Cerebellar cortex (tissue), 1 donor: ENCODE measurements at places on chromosomes 11 and 22.
A peak's percentile ranks its signal among the peaks of the same experiment; 100 is the strongest.

- no peak for DNase-seq
These were observed 107.1 kb upstream of the DDI1 start for GRCh38 chr11:103929170-103929903.

DNA sequence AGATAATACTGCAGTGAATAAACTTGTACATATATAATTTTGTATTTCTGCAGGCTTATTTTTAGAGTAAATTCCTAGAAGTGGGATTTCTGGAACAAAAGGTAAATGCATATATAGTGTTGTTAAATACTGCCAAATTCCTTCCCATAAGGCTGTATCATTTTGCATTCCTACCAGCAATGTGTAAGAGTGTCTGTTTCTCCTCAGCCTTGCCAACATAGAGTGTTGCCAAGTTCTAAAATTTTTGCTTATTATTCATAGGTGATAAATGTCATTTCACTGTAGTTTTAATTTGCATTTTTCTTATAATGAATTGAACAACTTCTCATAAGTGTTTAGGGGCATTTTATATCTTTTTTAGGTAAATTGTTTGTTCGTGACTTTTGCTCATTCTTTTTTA is 174.2 kb upstream of the ZBED5 start:
- no peak for DNase-seq

DNA sequence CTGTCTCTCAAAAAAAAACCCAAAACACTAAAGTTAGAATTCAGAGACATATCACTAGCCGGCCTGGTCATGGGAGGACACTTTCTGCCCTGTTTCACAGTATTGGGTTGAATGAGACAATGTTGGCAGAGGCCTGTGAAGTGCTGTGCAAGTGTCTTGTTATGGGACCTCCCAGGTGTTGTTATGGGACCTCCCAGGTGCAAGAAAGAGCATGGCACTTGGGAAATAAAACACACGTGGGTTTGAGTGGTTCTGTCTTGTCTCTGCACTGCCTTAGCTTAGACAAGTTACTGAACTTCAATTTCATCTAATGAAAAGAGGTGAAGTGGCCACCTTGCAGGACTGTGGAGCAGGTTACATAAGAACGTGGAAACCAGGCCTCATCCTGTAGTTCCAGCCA is 28.9 kb upstream of the RAB1B start:
- DNase-seq = no peak

GRCh38 chr22:29023172-29023796 is 38.3 kb downstream of the C22orf31 start:
- DNase-seq = no peak

DNA sequence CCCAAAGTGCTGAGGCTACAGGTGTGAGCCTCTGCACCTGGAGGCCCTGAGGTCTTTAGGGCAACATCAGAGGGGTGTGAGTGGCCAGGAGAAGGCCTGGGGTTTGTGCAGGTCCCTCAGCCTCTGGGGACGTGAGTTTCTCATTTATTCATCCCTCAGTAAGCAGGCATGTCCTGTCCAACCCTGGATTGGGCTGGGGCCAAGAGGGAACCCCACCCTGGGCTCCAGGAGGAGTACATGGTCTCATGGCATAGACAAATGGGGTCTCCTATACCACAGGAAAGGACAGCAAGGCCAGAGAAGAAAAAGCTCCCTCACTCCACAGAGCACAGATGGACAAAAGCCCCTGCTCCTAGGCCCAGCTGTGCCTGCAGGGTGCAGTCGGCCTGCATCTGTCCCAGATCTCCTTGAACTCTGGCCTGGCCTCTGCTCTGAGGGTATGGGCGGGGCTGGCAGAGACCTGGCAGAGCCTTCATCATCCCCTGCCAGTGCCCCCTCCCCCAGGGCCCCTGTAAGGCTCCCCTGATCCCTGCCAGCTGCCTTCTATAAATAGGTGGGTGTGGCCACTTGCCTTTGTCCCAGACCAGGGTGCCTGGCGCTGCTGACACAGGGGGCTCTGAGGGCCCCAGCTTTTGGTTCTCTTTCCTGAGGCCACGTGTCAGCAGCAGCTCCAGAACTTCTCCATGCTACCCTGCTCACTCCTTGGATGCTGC is 34.6 kb downstream of the A4GALT start:
- no peak for DNase-seq

GRCh38 chr11:1229471-1230120 is 6.7 kb downstream of the MUC5B start:
- no peak for DNase-seq

DNA sequence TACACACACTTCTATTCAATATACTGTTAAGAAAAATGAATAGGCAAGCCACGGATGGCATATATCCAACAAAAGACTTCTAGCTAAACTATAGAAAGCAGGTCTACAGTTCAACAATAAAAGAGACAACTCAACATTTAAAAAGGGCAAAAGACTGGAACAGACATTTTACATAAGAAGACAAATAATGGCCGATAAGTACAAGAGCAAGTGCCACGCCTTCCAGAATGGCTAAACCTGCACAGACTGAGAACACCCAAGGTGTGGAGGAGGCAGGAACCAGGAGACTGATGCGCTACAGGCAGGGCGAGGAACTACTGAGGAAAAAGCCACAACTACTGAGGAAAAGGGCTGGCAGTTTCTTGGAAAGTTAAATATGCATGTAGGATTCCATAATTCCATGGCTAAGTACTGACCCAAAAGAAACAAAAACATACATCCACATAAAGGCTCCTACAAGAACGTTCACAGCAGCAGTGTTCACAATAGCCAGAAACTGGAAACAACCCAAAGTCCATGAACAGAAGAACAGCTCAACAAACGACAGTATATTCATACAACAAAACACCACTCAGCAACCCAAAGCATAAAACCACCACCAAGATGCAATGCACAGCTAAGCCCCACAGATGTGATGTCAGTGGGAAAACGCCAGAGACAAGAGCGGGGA is 9.6 kb upstream of the MOB2 start:
- no peak for DNase-seq

DNA sequence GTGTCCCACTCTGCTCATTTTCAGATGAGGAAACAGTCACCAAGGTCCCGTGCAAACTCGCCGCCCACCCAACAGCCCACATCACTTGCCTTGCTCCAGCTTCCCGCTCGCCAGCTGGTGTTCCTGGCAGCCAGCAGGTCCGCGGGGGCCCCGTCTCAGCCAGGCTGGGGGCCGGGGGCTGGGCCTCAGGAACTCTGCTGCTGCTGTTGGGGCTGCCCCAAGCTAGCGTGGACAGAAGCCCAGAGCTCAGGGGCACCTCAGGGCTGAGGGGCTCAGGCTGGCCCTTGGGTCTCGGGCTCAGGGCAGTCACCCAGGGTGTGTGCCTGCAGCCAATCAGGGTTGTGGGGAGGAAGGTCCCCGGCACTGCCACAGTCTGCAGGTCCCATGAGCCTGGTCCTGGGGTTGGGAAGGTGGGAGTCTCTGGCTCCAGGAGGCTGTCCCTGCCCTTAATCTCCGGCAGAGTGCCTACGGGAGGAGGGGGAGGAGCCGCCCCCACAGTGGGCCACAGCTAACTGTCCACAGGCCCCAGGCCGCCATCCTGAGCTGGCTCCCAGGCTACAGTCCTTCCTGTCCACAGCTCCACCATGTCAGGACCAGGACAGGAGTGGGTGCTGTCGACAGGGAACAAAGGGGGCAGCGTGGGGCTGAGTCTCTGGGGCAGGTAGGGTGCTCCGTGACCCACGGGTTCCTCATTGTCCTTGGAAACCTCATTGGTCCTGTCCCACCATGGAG is 65.2 kb downstream of the ARFGAP3 start:
- DNase-seq = no peak

DNA sequence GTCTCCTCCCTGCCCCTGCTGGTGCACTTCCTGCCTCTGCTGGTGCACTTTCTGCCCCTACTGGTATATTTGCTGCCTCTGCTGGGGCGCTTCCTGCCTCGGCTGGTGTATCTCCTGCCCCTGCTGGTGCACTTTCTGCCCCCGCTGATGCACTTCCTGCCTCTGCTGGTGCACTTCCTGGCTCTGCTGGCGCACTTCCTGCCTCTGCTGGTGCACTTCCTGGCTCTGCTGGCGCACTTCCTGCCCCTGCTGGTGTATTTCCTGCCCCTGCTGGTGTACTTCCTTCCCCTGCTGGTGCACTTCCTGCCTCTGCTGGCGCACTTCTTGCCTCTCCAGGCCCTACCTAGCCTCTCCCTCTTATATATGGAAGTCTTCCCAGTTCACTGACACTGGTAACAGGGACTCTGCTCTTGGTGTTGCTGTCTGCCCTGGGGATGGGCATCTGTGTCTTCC is 10.1 kb downstream of the MTFP1 start:
- DNase-seq = no peak

DNA sequence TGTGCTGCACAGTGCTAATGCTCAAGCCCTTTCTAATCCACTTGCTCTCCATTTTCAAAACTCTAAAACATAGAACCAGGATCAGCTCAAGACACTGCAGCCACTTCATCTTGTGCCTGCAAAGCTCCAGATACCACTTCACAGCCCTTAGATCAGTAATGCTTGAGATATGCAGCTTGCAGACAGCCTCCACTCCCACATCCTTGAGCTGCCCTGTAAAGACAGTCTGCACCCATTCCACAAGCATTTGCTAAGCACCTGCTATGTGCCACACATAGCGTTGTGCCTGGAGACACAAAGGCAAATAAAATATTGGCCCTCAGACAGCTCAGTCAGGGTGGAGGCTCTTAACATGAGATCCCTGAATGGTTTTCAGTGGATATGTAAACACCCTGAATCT is 192.5 kb upstream of the SNX19 start:
- DNase-seq = no peak

DNA sequence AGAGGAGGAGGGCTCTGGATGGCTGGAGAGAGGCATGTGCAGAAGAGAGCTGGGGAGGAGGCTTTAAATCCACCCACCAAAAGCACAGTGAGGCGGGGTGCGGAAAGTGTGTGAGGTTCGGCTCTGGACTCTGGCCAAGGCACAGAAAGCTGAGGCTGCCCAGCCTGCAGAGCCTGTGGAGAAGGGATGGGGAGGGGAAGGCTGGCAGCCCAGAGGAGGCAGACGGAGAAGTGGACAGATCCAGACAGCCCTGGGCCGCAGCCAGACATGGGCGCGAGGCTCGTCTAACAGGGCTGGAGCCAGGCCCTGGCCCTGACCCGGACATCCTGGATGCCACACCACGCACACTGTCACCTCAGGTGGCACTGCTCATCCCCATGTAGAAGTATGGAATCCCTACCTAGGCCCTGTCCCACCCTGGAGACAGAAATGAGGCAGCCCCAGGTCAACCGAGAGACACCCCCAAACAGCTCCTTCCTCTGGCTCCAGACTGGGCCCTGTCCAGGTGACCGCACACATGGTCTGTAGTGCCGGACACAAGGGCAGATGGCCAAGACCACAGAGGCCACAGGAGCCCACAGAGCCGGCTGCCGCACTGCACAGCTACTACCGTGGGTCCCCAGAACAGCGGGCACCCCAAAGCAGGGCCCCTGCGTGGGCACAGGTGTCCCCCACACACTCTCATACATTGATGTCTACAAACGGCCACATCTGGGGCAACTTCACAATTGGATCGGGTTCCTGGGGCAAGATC is 16.6 kb upstream of the MOB2 start:
- DNase-seq = peak; percentile 89

GRCh38 chr11:88950975-88951374 is 114.8 kb downstream of the GRM5 start:
- DNase-seq = no peak

DNA sequence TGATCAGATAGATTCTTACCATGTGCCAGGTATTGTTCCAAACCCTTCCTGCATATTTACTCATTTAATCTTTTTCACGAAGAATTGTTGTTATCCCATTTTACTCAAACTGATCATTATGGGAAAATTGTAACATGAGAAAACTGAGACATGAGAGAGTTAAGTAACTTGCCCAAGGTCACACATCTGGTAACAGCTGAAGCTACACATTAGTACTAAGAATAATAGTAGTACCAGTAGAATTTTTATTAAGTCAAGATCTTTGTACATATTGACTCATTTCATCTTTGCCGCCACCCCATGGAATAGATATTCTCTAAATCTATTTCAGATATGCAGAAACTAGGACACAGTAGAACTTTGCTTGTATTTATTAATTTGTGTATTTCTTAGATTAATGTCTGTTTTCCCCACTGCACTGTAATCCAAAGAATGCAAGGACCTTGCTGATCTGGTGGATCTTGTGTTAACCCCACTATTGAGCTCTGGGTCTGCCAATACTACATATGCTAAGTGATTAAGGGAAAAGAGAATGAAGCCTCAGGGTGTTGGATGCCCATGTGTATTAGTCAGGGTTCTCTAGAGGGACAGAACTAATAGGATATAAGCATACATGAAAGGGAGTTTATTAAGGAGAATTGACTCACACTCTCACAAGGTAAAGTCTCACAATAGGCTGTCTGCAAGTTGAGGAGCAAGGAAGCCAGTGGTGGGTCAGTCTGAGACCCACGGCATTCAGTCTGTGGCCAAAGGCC is 72.8 kb downstream of the PARVA start:
- no peak for DNase-seq

DNA sequence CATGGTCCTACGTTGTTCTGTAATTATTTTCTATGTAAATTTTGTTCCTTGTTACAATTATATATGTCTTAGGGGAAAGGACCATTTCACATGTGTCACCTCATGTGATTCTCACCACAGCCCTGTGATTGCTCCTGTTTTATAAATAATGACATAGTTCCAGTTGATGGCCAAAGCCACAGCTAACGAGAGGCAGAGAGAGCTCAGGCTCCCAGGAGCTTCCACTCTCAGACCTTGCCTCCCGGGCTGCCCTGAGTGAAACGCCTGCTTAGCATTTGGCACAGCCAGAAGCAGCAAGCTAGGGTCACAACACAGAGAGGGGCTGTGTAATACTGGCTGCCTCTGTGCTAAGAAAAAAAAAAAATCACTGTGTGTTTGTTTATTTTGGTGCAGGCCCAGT is 5.9 kb downstream of the TMEM121B start:
- no peak for DNase-seq

DNA sequence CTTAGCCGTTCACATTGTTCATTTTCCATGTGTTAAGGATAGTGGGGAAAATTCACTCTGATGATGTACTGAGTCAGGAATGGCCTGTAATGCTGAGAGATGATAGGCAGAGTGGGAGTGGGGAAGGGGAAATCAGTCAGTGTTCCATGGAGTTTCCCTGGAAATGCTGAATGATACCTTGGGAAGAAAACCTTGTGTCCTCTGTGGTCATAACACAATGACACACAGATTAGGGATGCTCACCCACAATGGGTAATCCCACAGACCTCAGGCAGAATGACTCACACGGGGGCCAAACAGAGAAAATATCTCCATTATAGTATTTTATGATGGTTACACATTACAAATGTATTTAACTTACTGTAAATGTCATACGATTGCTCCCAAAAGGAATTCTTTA is 118.0 kb downstream of the SNX19 start:
- no peak for DNase-seq

- no peak for DNase-seq
These were observed 502.9 kb downstream of the BRD1 start for GRCh38 chr22:49324527-49325491.

- DNase-seq = no peak
These were observed 9.9 kb downstream of the OSBPL5 start for GRCh38 chr11:3155216-3155615.
